ENCODE measurements at places on chromosomes 1 and 21.

DNA sequence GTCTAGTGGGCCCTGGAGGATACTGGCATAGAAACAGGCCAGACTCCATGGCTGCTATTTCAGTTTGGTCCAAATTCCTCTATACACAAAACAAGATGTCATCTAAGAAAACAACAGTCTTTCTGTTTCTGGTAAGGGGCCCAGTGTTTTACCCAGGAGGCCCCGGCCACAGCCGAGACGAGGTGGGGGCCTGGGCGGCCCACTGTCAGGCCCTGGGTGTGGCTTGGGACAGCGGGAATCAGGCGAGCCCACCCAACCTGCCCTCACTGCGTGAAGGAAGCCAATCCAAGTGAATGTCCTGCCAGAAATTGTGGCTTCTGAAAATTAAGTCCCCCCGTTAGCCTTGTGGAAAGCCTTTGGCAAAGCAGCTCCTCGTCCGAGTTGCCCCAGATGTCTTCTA is 31.2 kb upstream of the GPR153 start:
- no peak for DNase-seq

GRCh38 chr1:39575191-39576015 is 1.2 kb downstream of the PABPC4 start:
- DNase-seq: peak; percentile 48

- DNase-seq: no peak
These were observed 225.8 kb upstream of the PROX1 start for GRCh38 chr1:213761845-213762407.

GRCh38 chr1:18629659-18630510 is 761 bp upstream of the PAX7 start:
- no peak for DNase-seq

GRCh38 chr1:244429818-244430217 is 21.9 kb downstream of the ADSS2 start:
- DNase-seq: no peak

- DNase-seq: peak; percentile 28
These were observed 705 bp downstream of the KHDRBS1 start for GRCh38 chr1:32014199-32014947.

- DNase-seq: no peak
These were observed 18.7 kb downstream of the SLC45A3 start for GRCh38 chr1:205661429-205662134.

DNA sequence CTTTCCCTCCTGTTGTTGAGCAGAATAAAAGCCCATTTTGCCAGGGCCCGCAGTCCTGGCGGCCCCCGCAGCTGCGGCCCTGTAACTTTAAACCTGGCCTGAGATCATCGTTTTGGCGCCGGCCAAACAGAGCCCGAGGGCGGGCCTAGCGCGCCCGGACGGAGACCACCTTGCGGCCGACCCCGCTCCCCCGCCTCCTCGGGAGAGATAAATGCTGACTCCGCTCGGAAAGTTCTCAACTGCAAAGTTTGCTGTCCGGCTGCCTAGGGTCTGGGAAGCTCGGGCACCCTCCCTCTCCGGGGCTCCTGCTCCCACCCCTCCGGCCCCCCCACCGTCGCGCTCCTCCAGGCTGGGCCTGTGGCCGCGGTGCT is at the start of gene PDPN:
Gene PDPN (plus strand): TSS at position 238 of the 371 bp plus-strand sequence. CDS start 202 bp downstream, outside the sequence.
- no peak for DNase-seq

Data from BE2C (cell line).